ENCODE measurements at places on chromosomes 13 and 19. TPM values are rescaled to one million over a fixed set of nuclear protein-coding genes. Genes with fewer than 3 reads are reported as not detected.

Gene SIGLEC5
- total RNA-seq: not detected

DNA sequence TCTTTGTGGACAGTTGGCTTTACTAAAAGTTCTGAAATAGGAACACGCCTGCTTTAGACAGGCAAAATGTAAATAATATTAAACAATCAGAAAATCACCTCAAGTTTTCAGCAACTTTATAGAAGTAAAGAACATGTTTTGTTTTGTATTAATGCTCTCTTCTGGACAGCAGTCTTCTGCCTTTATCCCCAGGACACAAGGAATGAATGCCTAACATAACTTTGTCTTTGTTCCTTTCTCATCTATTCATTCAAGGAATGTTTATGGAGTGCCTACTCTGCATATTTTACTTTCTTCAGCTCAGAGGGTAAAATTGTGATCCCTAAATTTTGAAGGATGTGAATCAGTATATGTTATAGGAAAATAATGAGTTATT, 325.4 kb downstream of the FOXO1 start:
- DNase-seq: no peak

GRCh38 chr19:40466985-40467734, at the start of gene SPTBN4:
TSS of gene SPTBN4 (plus strand) at chr19:40467001. CDS start at chr19:40472622, 5,621 bp downstream.
- no peak for DNase-seq

Gene IGSF23
- not detected for total RNA-seq

Gene ZNF433
- total RNA-seq: 0.33 TPM

- no peak for DNase-seq
These were observed 21.8 kb downstream of the NAA16 start for GRCh38 chr13:41332829-41333228.

- peak; percentile 64 for DNase-seq
These were observed 2.5 kb downstream of the LDLR start for GRCh38 chr19:11091703-11092153.

- DNase-seq: no peak
These were observed 125.4 kb upstream of the KLF12 start for GRCh38 chr13:74259641-74260040.

Gene COX7A1
- not detected for total RNA-seq

Gene SULT2A1
- not detected for total RNA-seq

DNA sequence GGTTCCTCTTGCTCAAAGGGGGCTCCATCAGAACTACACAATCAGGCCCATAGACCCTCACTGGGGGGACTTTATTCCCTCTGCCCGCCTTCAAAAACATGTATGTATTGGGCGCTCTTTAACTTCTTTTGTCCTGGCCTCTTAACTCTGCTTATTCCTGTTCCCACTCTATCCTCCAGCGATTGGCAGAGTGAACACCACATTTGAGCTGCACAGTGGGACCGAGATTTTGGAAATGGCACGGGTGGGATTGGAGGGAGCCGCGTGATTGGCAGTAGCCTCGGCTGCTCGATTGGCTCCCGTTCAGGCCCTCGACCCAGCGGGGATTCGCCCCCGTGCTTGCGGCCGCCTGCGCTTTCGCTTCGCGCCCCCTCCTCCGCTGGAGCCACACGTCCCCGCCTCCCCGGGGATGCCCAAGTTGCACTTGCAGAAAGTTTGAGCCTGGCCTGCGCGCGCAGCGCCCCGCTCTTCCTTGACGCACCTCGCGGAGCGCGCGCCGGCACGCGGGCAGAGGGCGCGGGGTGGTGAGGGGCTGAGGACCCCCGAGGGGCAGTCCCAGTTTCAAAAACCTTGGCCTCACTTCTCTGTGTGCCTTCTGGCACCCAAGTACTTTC, at the start of gene ZIC5:
ZIC5 (minus strand) TSS at position 192 of the 614 bp plus-strand sequence; CDS start at position 28, 164 bp downstream.
- no peak for DNase-seq

Gene ZNF837
- total RNA-seq: 1.5 TPM

- no peak for DNase-seq
These were observed 7.1 kb downstream of the LAMP1 start for GRCh38 chr13:113304121-113304520.

GRCh38 chr13:28271056-28271840, 132.9 kb downstream of the PAN3 start:
- DNase-seq: no peak

Gene KCNN1
- total RNA-seq: not detected

- DNase-seq: no peak
These were observed 107.2 kb upstream of the HTR2A start for GRCh38 chr13:47004027-47004426.

Gene MAST1
- total RNA-seq: 0.67 TPM

- DNase-seq: peak; percentile 96
These were observed at the start of gene ZNF43 for GRCh38 chr19:21835810-21836444. TSS of gene ZNF43 (minus strand) at chr19:21836182. CDS start at chr19:21836038, 144 bp downstream.

DNA sequence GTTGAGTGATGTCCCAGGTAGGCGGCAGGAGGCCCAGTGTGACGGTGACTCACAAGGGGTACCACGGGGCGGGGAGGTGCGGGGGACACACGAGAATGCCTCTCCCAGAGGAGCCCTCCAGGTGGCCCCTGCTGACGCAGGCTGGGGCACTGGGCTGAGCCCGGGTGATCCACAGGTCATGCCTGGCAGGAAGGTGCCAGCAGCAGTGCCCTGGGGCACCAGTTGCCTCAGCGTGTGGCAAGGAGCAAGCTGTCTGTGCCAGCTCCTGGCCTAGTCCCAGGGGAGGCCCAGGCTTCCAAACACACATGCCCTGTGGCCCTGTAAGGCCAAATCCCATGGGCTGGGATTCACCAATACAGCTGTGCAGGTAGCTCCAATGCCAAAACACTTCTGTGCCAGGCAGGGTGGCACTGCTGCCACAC, 28.0 kb downstream of the AKT2 start:
- DNase-seq: no peak

Gene PGLYRP1
- total RNA-seq: not detected

Gene CYP4F3
- total RNA-seq: 0.15 TPM

Gene DPP9
- total RNA-seq: 70.5 TPM

DNA sequence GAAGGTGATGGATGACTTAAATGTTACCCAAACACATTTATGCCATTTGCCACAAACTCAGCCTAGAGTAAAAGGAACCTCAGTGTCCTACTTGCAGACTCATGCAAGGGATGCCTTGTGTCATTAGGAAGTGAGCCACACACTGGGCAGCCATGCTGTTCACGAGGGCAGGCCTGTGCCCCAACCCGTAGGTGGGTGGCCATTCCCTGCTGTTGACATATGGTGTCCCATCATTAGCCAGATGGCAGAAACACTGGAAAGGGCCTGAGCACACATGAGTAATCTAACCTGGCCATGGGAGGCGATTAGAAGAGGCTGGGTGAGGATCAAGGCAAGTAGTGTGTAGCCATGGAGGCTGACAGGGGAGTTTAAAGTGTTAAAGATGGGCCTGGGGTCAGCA, 9.7 kb upstream of the LRCH1 start:
- DNase-seq: no peak

DNA sequence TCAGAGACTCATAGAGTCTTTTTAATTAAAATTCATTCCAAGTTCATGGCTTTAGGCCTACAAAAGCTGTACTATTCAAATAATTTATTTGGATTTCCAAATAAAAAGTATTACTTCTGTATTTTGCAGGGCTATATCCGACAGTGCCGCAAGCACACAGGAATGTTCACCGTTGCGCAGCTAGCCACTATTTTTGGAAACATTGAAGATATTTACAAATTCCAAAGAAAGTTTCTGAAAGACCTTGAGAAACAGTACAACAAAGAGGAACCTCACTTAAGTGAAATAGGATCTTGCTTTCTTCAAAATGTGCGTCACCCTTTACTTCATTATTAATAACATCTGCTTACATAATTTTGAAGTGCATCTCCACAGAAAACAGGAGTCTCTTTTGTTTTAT, 20.5 kb upstream of the C1QTNF9 start:
- DNase-seq: no peak

- no peak for DNase-seq
These were observed 1661.8 kb upstream of the SPRY2 start for GRCh38 chr13:82002710-82003109.

Gene RUBCNL
- not detected for total RNA-seq

- DNase-seq: peak; percentile 39
These were observed 17.7 kb downstream of the TMEM161A start for GRCh38 chr19:19120308-19121231.

DNA sequence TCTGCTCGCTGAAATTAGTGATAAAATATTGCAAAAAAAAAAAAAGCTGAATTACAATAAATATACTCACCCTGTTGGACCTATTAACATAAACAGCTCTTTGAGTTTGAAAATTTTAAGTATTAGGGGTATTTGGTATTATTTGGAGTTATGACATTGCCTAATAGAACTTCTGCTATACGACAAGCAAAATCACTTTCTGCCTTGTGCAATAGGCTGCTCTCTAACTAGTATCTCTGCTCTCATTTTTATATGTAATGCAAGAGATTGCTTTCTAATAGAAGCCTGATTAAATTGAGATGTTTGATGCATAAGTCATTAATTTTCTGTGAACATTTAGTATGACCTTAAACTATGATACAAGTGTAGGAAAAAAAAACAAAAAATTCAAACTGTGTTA, 5.3 kb downstream of the RGS9BP start:
- DNase-seq: no peak

GRCh38 chr13:29993716-29994488, 143.5 kb upstream of the UBL3 start:
- no peak for DNase-seq

Gene SELENOW
- total RNA-seq: 118 TPM

DNA sequence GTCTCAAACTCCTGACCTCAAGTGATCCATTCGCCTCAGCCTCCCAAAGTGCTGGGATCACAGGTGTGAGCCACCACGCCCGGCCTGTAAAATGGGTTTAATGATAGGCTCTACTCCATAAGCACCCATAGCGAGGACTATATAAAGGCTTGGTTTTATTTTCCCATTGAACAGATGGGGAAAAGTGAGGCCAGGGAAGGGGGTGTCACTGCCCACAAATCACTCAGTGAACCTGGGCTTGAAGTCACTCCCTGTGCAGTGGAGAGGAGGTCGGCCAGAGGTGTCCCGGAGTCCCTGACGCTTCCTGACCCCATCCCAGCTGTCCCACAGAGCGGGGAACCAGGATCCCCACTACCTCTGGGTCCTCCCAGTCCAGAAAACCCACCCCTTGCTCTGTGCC, 14.9 kb downstream of the TLE2 start:
- DNase-seq: no peak

DNA sequence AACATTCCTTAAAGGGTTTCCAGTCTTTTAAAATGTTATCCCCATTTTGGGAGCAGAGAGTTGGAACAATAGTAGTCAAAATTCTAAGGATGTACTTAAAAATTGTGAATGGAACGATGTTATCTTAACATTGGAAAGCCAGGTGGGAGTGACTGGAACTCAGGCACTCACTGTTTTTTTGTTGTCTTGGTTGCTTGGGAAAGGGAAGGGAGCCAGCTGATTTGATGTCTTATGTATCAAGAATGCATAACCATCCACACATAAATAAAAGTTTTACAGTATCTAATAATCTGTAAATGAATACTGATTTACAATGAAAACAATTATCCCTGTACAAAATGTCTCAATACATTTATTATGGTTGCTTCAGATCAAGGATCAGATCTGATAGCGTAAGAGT, 88.7 kb downstream of the SLC10A2 start:
- DNase-seq: no peak

GRCh38 chr19:36837176-36837905, 846 bp downstream of the ZNF790 start:
- DNase-seq: no peak

Gene ZNF416
- 7.8 TPM for total RNA-seq

Gene ZNF208
- 0.57 TPM for total RNA-seq

All from activated CD4-positive, alpha-beta T cell treated with anti-CD3 and anti-CD28 coated beads, Interleukin-2, amount 10 ng/mL, durations not matched to agents 7 days and 5 days (primary cell).